ENCODE measurements at places on chromosomes 11 and 22.

DNA sequence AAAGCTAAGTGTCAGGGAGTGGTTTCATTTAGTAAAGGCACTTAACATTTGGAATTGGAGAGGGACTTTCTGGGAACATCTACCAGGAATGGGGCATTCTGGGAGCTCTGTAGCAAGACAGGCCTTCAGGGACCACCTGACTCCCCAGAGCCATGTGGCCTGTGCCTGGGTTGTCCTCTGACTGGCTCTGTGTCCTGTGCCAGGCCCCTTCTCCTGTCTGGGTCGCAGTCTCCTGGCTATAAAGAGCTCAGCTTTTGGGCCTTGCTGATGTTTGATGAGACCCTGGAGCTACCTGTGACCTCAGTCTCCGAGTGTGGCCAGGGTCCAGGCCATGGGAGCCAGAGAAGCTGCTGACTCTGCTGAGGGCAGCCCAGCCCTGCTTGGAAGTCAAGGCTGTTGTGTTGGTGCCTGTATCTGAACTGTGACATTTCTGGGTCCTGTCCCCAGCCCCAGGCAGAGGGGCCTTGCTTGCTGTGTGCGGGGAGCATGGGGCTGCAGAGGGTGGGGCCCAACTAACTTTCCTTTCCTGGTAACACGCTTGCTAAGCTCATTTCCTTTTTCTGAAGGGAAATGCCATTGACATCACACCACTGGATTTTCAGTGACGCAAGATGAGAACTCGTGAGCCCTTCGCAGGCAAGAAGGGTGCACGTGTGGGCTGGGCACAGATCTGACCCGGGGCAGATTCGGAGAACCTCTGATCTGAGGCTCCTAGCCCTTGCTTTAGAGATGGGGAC is 41.3 kb downstream of the LRRC32 start:
- no peak for DNase-seq

DNA sequence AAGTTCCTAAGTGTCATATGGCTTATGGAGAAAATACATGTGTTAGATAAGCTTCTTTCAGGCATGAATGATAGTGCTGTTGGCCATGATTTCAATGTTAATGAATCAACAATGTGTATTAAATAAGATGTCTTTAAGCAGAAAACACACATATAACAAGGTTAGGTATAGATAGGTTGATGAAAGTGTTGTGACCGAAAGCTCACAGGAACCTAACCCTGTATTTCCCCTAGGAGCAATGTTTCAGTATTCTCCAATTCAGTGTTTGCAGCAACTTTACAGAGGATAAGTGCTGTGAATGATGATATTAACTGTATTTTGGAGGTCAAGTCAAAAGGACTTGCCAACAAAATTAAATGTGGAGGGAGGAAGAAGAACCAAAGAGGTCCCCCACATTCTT is 82.8 kb upstream of the PRDM11 start:
- no peak for DNase-seq

DNA sequence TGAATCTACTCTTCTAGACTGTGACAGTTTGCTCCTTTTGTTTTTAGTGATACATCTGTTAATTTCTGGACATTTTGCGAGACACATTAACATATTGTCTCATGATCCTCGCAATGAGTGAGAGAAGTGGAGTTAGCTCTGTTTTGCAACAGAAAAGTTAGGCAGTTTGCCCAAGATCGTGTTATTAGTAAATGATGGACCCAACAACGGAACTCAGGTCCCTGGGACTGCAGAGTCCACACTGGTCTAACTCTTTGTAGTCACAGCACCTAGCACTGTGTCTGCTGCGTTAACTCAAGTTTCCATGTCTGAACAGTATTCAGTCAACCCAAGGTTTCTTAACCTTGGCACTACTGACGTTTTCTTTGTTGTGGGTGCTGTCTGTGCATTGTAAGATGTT is 3.2 kb downstream of the DEPDC7 start:
- no peak for DNase-seq

GRCh38 chr11:88061111-88061510 is 114.1 kb downstream of the RAB38 start:
- no peak for DNase-seq

- DNase-seq, result no peak
Observed at GRCh38 chr22:22689621-22690345, 45.4 kb downstream of the GGTLC2 start.

GRCh38 chr11:82906236-82906635 is 4.7 kb downstream of the DDIAS start:
- DNase-seq, result peak; percentile 60

- no peak for DNase-seq
Observed at GRCh38 chr11:119263352-119263940, 53.5 kb downstream of the MCAM start.

- DNase-seq, result no peak
Observed at GRCh38 chr11:12108875-12109453, 1.4 kb upstream of the MICAL2 start.

- DNase-seq, result no peak
Observed at GRCh38 chr11:124760806-124761205, 1.3 kb downstream of the ESAM start.

DNA sequence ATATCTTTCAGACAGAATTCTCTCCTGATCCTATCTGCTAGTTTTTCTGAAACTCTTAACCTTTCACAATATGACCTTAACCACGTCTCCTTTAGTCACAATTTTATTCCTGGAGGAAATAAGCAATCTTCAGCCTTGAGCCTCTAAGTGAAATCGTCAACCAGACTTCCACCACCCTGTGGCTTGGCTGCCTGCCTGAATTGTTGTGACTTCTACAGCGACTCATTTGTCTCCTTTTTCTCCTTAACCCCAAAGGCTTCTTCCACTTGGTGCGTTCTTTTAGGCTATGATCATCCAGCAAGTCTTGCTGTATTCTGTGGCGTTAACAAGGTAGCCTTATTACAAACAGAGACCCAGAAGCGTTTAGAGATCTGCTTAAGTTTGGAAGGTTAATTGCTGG is 535.1 kb upstream of the ARHGAP42 start:
- DNase-seq, result no peak

DNA sequence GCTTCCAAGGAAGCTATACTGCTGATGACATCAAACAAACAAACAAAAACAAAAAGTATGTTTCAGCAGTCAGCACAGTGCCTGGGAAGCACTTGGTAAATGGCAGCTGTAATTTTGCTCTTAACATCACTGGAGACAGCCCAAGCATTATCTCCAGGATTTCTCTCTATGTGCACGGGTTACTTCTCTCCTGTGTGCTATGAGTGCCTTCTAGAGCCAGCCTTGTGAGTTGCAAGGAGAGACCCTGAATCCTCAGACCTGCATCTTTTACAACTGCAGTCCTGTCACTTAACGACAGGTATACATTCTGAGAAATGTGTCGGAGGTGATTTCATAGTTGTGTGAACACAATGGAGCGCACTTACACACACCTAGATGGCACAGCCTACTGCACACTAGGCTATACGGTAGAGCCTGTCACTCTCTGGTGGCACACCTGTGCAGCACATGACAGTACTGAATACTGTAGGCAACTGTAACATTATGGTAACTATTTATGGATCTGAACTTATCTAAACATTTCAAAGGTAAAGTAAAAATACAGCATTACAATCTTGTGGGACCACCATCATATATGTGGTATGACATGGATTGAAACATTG is 662.5 kb upstream of the B3GAT1 start:
- peak; percentile 16 for DNase-seq

- no peak for DNase-seq
Observed at GRCh38 chr11:2537010-2537705, 92.3 kb downstream of the KCNQ1 start.

- no peak for DNase-seq
Observed at GRCh38 chr22:49415151-49415951, 412.3 kb downstream of the BRD1 start.

GRCh38 chr11:111382451-111382850 is 3.4 kb upstream of the POU2AF1 start:
- DNase-seq, result no peak

DNA sequence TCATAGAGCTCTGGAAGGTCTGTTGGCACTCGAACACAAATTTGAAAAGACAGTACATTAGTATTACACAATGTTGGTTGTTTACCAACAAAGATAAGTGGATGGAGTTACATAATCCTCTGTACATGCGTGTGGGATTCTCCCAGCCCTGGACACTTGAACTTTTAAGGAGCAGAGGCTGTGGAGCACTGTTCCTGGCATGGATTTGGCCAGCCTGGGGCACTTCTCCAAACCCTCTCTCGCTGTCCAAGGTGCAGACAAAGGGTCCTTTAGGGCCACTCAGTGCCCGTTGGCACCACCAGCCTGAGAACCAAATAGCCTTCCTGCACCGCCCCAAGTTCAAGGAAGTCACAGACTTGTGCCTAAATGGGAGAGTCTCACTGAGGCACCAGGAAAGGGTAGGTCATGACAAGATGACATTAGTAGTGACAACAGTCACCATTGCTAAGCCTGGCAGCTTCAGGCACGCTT is 1.6 kb upstream of the ANO1 start:
- no peak for DNase-seq

DNA sequence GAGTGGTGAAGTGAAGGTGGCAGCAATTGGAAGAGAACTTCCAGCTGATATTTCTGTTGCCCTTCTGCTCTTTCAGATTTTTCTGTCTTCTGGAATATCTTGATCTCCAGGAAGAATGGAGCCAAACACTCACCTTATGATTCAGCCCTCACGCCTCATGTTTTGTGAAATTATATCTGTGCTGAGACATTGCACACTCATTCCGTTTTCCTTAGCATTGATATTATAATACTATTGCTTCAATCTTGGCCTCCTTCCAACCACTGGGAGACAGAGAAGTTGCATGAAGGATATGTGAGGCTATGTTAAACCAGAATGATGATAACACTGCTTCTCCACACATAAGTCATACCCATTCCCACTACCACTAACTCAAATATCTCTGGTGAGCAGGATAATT is 177.9 kb downstream of the ETS1 start:
- no peak for DNase-seq

- DNase-seq, result no peak
Observed at GRCh38 chr11:9716275-9717039, 52.6 kb downstream of the SWAP70 start.

DNA sequence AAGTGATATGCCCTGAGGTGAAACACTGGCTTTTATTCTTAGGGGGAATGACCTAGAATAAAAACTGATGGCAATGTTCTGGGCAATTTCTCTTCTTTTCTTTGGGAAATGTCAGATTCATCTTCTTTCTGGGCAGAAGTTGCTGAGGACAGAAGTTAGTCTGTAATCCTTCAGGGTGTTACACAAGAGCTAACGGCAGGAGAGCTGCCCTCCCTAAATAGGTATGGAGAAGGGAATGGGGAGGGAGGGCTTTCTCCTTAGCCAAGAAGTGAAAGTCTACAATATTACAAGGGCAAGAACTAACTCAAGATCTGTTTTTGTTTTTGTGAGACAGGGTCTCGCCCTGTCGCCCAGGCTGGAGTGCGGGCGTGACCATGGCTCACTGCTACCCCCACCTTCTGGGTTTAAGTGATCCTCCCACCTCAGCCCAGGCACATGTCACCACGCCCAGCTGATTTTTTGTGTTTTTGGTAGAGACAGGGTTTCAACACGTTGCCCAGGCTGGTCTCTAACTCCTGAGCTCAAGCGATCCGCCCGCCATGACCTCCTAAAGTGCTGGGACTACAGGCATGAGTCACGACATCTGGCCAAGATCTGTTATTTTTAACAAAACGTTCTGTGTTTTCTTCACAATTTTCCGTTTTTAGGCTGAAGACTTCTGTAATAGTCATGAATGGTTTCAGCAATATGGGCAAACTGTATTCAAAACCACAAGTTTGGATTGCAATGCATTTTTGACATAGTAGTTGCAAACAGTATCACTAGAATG is 7.2 kb downstream of the PIWIL4 start:
- no peak for DNase-seq

DNA sequence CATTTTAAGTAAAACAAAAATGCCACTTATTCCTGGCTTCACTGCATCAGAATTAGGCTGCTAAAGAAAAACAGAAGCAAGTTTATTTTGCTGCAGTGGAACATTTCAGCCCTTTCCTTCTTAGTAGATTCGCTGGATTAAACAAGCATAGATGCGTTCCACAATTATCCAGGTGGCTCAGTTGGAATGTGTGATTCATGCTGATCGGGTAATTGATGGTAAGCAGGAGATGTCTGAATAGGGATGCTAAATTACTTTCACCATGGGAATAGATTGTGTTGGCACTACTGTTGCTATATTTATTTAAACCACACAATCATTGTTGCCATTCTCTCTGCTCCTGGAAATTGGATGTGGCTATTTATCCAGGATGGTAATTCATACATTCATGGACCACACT is 440.1 kb upstream of the DDI1 start:
- no peak for DNase-seq

- DNase-seq, result no peak
Observed at GRCh38 chr11:129359748-129360147, 15.9 kb upstream of the BARX2 start.

- no peak for DNase-seq
Observed at GRCh38 chr22:20785415-20785814, 11.5 kb downstream of the SERPIND1 start.

DNA sequence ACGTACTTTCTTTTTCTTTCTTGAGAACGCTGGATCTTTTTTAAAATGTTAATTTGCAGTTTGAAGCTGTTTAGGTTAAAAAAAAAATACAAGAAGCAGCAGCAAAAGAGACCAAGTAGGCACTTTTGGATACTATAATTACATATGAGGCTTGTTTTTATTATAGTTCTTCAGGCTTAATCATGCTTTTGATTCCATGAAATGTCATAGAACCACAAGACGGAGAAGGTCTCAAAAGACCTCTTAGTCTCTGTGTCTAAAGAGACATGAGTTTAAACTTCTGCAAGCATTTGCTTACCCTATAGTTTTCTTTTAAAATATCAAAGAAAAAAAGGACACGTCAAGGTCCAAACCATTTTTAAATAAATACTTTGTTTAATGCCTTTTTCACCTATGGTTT is 18.8 kb upstream of the MMP20 start:
- DNase-seq, result no peak

GRCh38 chr11:73019996-73020395 is 122.1 kb downstream of the FCHSD2 start:
- DNase-seq, result no peak

DNA sequence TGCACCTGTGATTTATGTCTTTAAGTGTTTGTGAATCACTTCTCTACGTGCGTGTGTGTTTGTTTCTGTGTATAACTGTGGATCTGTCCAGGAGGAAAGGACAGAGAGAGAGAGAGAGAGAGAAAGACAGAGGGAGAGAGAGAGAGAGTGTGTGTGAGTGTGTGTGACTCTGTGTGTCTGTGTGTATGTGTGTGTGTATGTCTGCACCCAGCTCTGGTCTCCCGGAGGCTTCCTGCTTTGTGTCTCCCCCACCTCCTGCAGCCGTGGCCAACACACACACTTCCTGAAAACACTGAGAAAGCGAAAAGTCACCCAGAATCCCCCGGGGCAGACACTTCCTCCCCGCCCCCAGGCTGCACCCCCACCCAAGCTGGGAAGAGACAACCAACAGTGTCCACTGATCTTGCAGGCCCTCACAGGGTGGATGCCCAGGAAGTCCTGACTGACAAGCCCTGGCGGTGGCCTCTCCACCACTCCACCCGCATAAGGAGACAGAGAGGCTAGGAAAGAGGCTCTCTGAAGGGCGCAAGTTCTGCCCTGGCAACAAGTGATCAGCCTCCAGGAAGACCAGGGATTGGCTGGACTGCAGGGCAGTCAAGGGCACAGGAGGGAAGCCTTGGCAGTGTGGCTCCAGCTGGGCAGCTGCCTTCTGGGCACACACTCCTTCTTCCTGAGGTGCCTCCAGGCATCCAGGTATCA is 30.0 kb downstream of the ARAP1 start:
- peak; percentile 74 for DNase-seq
